ENCODE measurements at places on chromosomes 11 and 22.

DNA sequence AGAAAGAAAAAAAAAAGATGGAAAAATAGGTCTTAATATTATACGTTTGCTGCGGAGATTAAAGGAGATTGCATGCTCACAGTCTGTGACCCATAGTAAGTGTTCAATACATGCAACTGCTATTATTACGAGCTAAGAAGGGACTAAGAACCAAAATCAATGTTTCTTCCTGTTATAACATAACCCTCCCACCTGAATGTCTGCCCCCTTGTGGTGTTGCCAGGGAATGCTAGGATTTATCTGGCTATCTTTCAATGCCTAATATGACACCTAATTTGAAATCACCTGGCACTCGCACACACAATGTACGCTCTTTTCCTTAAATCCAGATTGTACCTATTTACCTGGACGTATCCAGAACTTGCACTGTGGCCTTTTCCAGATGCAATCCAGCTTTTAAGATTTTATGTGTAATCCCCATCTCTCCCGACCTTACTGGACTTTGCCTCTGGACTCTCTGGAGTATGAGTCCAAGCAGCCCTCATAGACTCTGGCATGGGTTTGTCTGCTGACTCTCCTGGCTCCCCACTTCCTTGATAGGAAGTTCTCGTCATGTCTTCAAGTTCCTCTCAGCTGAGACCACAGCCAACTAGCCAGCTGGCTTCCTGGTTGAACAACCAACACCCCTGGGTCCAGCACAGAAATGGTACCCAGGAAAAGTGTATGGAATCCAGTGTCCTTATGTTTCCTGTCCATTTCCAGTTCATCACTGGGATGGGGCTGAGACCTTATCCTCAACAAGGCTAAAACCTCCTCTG, 151.5 kb downstream of the CCDC34 start:
- DNase-seq = no peak

DNA sequence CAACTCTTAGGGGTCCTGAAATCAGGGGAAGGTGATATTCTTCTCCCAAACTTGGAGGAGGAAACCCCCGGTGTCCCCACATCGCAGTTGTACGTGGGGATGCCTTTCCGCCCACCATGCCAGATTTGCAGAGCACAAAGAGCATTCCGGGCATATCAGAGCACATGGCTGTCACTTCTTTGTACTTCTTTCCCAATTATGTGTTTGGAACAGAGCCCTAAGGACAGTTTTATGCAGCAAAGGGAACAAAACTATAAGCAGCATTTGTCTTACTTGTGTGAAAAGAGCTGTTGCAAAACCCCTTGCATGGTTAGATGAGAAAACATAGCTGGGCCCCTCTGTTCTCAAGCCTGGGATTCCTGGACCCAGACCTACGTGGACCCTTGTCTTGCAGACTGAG, 41.2 kb downstream of the NTM start:
- no peak for DNase-seq

GRCh38 chr22:30324014-30324730, 2.6 kb downstream of the TBC1D10A start:
- DNase-seq = peak; percentile 27

- no peak for DNase-seq
Measured at GRCh38 chr11:23359297-23359696, 499.0 kb upstream of the CCDC179 start.

DNA sequence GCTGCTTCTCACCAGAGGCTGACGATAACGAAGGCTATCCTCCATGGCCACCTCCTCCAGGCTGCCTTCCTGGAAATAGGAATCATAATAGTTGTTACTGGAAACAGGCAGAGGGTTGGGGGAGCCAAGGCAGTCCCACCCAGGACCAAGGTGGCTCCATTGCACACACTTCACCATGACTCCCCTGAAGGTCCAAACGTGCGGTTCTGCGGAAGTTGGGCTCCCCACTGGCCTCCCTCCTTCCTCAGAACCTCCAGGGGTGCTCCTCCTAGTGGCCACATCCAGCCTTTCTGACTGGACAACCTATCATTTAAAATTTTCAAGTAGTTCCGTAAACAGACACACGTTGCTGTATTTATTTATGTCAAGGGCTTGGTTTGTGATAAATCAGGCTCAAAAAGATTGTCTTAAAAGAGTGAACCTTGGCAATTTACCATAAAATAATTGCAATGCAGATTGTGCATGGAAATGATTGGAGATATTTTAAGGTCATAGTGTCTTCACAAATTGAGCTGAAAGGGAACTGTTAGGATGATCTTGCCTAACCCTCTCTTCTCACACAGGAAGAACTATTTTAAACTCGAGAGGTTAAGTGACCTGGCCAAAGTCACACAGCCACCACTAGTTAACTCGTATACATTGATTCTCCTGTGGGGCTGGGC, 1.4 kb upstream of the TCN2 start:
- DNase-seq = no peak

DNA sequence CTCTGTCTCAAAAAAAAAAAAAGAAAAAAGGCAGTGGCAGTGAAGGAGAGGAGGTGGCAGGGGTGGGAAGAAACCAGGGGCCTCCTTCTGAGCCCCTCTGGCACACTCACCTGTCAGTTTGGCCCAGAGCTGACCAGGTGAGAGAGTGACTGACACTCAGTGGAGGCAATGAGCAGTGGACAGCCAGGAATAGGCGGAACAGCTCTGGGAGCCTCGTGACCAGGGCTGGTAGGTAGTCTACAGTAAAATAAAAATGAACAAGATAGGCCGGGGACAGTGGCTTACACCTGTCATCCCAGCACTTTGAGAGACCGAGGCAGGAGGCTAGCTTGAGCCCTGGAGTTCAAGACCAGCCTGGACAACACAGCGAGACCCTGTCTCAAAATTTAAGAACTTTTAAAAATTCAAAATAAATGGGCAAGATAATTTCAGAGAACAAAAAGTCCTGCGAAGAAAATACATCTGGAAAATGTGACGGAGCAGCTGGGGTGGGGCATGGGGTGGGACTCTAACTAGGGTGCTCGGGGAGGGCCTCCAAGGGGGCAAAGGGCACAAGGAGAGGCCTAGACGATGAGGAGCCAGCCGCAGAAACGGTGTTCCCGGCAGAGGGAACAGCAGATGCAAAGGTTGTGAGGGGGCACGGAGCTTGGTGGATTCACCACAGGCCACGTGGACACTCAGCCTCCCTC, 3.8 kb upstream of the PDXP start:
- no peak for DNase-seq

- no peak for DNase-seq
Measured at GRCh38 chr11:7967826-7968225, 2.6 kb upstream of the NLRP10 start.

DNA sequence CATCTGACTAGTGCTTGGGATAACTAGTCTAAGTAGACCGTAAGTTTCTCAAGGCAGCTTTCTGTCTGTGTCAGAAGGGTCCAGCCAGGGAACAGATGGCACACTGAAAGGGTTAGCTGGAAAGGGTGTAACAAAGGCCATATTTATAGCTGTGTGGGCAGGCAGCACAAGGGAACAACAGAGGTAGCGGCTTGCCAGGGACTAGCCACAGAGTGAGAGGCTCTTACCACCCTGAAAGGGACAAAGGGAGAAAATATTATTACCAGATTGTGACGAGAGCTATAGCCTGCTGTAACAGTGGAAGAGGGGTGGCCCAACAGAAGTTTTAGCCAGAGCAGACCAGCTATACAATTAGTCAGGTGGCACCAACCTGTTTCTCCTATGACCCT, 129.4 kb downstream of the CCDC34 start:
- DNase-seq = no peak

GRCh38 chr22:19540394-19540793, 16.2 kb upstream of the CLDN5 start:
- DNase-seq = no peak

DNA sequence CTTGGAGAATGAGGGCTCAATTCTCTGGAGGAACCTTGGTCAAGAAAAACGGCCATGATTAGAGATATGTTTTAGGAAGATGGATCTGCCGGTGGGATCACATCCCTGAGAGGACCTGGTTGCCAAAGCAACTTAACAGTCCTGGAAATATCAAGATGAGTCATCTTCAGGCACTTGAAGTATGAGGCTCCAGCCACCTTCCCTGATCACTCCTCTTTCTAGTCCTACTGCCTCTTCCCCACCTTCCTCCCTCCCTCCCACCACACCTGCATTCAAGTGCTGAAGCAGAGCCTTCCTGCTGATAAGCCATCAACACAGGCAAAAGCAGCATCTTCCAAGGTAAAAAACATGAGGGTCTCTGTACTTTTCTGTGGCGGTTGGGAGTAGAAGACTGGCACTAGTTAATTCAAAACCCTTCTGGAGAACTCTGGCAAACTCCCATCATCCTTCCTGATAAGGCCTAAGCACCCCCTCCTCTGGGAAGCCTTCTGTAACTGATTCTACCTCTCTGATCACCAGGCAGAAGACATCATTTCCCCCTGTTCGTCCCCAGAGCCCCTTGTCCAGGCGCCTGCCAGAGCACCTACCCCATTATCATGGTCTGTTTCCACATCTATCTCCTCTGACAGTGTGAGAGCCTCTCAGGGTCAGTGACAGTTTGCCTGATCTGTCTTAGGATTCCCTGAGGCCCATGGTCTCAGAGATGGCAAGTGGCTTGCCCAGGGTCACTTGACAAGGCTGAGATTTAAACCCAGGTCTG, 79.8 kb downstream of the CLPB start:
- DNase-seq = no peak

DNA sequence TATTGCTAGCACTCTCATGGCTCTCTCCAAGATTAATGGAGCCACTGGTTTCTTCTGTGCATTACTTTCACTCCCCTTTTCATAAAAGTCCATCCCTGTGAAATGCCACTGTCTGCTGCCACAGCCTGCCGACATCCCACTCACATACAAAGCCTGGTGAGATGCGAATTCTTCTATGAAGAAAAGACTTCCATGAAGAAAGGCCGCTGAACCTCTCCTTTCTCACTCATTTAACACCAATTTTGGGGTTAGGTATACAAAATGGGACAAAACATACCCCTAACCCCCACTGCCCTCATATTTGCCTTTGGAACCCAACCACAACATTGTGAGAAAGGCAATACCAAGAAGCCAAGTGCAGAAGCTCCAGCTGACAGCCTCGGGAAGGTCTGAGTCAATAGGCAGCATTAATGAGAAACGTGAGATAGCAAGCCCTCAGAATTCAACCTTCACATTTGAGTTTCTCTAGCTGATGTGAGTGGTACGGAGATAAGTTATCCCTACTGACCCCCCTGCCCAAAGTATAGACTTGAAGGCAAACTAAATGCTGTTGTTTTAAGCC, 156.4 kb downstream of the ATG16L2 start:
- DNase-seq = no peak

DNA sequence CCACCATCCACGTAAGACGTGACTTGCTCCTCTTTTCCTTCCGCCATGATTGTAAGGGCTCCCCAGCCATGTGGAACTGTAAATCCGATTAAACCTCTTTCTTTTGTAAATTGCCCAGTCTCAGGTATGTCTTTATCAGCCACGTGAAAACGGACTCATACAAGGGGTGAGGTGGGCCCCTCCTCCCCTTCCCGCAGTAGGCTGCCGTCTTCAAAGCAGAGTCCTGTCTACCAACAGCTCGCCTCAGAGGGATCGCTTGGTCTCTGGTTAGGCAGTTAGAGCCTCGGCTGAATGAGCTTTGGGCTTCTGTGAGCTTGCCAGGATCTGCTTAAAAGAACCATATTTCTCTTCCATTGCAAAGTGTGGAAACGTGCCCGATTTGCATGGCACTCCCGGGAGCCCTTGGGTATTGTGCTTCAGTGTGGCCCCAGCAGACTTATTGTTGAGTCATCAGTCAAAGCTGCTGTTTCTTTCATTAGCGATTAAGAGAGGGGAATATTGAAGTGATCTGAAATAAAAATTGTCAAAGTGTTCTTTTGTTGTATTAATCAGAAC, 338.3 kb downstream of the TBC1D22A start:
- DNase-seq = no peak

DNA sequence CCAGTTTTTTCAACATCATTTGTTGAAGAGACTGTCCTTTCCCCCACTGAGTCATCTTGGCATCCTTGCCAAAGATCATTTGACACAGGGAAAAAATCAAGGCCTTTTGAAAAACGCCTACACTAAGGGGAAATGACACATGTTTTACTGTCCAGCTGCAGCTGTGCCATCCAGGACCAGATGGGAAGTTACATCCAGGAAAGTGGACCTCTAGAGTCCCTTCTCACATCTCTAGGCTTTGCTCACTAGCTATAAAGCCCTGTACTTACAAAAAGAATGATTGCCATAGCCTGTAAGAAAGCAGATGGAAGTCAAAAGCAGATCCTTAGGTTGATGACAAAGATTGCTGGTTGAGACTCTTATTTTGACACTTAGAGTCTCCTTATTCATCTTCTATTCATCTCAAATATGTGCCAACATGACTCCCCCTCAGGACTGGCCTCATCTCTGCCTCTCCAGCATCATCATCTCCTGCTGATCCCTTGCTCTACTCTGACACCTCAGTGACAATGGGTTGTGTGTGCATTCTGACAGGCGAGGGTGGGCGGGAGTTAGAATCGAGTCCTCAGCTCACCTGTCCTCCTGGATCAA, 22.8 kb downstream of the OSBP2 start:
- DNase-seq = no peak

GRCh38 chr11:122099374-122100036, 16.5 kb downstream of the BLID start:
- no peak for DNase-seq

- no peak for DNase-seq
Measured at GRCh38 chr11:100445231-100445735, 241.8 kb upstream of the ARHGAP42 start.

DNA sequence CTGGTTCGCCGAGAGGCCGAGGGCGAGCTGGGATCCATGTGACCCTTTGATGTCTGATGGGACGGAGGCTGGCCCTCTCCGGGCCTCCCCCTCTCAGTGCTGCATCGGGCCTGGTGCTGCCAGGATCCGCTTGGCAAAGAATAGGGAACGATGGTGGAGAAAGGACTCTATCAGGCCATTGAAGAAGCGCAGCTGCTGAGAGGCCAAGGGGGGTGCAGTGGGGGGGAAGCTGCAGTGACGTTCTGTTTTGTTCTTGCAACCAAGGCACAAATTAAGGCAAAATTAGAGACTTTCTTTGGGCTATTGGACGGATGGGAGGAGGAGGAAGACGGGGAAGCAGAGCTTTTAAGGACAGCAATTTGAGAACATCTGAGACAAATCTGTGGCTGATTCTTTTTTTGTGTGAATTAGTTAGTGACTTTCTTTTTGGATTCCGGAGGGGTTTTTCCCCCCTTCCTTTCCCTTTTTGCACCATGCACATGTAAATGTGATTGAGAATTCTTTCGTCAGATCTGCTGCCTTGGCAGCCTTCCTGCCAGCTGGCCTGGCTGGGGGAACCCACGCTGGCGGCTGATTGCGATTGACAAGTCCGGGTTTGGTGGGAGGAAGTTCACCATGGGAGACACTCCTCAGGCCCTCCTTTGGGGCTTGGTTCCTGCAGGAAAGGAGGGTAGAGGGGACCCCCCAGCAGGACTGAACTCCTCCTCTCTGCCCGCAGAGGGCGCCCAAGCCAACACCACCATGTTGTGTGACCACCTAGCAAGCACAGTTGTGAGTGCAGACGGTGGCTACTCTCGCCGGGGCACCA, 214.6 kb downstream of the NTM start:
- DNase-seq = no peak

DNA sequence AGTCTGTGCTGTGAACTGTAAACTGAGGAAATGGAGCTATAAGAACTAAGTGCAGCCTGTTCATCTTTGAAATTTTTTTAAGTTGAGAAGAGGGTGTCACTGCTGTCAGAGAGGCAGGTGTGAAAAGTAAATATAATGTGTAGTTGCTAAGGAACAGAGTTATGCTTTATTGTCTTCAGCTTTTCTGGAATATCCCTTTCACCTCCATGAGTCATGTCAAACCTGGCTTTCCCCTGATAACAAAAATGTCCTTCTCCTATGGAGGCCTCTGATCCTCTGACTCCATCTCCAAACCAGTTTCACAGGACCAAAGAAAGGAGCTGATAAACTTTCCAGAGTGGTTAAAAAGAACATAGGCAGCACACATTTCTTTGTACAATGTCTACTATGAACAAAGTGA, 12.8 kb upstream of the MUC15 start:
- no peak for DNase-seq

Data from CD8-positive, alpha-beta memory T cell (primary cell).